Dorsolateral prefrontal cortex (tissue), 122 donors: ENCODE measurements at places on chromosomes 6 and 20. TPM values are rescaled to one million over a fixed set of nuclear protein-coding genes. Genes with fewer than 3 reads are reported as not detected.

Gene KHDC1L
- 2.8 TPM for total RNA-seq

Gene PCK1
- 3.5 TPM for total RNA-seq

DNA sequence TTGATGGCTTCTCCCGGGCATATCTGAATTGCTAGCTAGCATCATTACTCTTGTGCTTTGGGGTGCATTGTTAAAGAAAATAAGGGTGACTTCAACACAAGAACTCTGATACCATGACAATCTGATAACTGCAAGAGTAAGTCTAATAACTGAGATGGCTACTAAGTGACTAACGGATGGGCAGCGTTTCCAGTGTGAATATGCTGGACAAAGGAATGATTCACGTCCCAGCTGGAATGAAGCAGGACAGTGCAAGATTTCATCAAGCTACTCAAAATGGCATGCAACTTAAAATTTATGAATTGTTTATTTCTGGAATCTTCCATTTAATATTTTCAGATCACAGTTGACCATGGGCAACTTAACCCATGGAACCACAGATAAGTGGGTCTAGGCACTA is 31.7 kb downstream of the MOXD1 start:
- no peak for DNase-seq

GRCh38 chr20:57079031-57080005 is 187.1 kb downstream of the BMP7 start:
- DNase-seq, result no peak

DNA sequence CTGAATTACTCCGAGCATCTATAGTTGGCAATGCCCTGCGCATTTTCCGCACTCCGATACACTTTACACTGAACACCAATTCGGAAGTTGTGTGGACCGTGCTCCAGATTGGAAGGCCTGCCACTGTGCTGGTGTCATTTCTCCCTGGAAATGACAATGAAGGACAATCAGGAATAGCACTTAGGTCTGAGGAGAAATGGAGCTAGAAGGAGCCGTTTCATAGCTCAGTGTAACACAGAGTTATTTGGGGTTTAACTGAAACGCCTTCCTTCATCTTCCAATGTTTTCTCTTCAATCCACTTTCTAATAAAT is 501 bp upstream of the PLA2G7 start:
- DNase-seq, result no peak

GRCh38 chr20:45347936-45348778 is at the start of gene SDC4:
SDC4 (minus strand) TSS chr20:45348424; CDS start chr20:45348384, 40 bp downstream.
- DNase-seq, result no peak

DNA sequence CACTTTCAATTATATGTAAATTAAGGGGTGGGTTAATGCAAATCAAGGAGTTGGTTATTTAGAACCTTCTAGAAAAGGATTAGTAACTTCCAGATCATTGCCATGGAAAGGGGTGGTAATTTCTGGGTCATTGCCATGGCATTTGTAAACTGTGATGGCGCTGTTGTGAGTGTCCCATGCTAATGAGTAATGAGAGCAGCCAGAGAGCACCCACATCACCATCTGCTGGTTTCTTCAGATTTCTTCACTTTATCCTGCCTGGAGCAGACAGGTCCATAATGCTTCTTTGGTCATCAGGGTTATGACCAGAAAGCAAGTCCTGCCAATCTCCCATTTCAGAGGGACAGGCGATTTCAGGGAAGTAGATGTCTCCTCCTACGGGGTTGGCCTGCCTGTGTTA is 311.3 kb upstream of the CNR1 start:
- DNase-seq, result no peak

GRCh38 chr6:2885967-2886735 is 17.0 kb downstream of the SERPINB9 start:
- no peak for DNase-seq

DNA sequence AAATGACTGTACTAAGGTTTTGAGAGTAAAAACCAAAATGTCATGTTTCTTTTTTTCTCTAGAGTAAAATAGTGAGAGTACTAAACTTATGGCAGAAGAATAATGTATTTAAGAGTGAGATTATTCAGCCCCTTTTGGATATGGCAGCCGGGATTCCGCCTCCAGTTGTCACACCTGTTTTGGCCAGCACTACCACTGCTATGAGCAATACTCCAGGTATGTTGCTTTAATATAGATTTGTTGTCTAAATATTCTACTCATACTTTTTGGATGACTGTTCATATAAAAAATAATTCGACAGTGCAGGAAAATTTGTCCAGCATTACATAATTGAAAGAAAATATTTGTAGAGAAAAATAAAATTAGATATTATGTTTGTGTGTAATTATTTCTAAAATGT is 59.5 kb downstream of the SCAF8 start:
- DNase-seq, result no peak

- DNase-seq, result no peak
Observed at GRCh38 chr6:21598674-21599023, 5.1 kb downstream of the SOX4 start.

DNA sequence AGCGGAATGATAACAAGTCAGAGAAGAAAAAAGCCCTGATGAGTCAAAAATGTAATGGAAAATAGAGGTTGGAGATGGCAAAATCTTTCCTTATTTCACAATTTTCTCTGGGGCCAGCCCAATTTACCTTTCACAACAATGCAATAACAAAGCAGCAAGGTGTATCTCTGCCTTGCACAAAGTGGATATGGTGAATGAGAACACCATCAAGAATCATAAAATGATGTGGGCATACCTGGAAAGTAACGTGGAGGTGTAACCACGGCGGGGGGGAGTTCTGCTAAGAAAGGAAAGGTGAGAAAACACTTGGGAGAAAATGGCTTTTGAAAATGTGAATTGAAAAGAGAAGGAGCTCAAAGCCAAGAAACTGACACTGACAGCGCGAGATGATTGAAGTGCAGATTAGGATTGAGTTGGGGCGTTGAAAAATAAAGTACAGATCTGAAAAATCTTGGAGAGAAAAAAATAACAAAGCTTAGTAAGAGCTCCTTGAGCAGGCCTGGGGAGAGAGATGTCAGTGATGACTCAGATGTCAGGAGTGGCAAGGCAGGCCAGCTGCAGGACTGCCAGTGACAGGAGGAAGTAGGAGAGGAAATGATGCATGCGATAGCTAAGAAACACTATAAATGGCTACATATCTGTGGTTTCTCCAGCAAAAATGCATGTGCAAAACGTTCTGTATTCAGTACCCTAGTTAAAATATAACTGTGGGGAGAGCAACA is 26.2 kb downstream of the ARHGAP18 start:
- DNase-seq, result no peak
